Progenitor cell of endocrine pancreas (in vitro differentiated cells): ENCODE measurements at places on chromosomes 3 and 15.

- DNase-seq: no peak
These were observed 41.8 kb upstream of the MYZAP start for GRCh38 chr15:57549935-57550334.

- DNase-seq: no peak
These were observed 222.1 kb downstream of the FOXP1 start for GRCh38 chr3:71361334-71361890.

DNA sequence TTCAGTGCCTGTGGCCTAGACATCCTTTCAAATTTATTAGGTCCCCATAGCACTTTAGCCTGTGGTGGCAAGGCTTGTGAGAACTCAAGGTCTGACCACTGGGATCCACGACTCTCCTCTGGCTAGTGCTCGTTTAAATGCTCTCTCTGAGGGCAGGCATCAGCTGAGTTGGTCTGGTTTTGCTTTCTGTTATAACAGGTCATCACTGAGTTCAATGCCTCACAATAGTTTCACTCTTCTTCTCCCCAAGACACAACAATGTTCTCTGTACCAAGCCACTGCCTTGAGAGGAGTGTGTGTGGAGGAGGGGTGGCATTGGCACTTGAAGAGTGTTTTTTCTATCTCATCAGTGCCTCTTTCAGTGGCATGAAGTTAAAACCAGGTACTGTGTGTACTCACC is 7.6 kb downstream of the OR5K4 start:
- no peak for DNase-seq

DNA sequence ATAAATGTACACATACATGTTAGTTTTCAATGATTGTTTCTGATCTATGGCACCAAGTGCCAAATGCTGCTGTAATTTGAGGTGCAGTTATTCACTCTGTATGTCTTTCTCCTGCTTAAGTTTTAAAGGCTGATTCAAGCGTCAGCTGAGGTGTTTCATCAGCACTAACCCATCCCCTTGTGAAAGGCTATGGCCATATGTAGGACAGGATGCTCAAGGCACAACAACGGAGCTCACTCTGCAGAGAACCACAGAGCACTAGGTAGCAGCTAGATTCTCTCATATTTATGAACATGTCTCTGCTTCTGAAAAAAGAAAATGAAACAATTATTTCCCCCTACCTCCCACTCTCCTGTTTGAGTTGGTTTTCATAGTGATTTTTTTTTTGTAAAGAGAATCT is 340.0 kb upstream of the TMCO5A start:
- DNase-seq: no peak

- DNase-seq: no peak
These were observed 381.3 kb downstream of the TIGIT start for GRCh38 chr3:114675104-114675503.

GRCh38 chr3:103470498-103470897 is 1035.7 kb downstream of the ZPLD1 start:
- no peak for DNase-seq

GRCh38 chr3:18556001-18556408 is 130.9 kb upstream of the SATB1 start:
- no peak for DNase-seq

- DNase-seq: no peak
These were observed 201.3 kb upstream of the LRIG1 start for GRCh38 chr3:66702126-66702525.

DNA sequence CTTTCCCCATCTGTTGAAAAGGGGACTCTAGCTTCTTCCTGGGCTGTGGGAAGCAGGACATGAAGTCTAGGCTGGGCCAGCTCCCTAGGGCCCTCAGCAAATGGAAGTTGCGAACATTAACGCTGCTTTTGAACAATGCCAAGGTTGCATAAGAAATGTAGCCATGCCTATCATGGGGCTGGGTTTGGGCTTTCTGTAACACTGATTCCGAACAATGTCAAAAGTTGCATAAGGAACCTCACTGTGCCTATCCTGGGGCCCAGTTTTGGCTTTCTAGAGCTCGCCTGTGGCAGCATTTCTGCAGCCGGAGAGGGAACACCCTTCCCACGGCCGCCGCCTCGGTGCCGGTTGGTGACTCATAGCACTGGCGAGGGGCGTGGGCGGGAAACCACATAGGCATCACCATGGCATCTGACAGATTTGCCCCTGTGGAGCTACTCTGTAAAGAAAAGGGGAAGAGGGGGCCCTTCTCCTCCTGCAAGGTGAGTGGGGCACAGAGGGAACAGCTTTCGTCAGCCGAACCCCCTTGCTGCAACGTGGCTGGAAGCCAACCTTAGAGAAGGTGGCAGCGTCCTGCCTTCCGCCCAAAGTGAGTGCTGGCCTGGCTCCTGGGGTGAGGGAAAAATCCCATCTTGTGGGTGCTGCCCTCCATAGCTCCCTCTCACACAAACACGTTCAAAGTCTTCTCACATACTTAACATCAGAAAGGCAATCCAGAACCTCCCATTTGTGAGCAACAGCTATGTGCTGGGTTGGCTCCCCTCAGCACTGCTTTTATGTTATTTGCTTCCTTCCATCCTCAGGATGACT is 46.6 kb upstream of the ATP2B2 start:
- no peak for DNase-seq

DNA sequence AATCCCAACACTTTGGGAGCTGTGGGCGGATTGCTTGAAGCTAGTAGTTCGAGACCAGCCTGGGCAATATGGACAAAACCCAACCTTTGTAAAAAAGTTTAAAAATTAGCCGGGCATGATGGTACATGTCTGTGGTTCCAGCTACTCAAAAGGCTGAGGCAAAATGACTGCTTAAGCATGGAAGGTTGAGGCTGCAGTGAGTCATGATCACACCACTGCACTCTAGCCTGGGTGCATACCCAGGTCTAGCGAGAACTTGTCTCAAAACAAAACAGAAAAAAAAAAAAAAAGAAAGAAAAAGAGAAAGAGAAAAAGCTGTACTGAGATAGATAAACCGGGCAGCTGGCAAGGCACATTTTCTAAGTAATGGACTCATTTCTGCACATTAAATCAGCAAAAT is 10.6 kb downstream of the ARPP19 start:
- DNase-seq: no peak

GRCh38 chr15:47439146-47440111 is 277.9 kb upstream of the SEMA6D start:
- DNase-seq: no peak

DNA sequence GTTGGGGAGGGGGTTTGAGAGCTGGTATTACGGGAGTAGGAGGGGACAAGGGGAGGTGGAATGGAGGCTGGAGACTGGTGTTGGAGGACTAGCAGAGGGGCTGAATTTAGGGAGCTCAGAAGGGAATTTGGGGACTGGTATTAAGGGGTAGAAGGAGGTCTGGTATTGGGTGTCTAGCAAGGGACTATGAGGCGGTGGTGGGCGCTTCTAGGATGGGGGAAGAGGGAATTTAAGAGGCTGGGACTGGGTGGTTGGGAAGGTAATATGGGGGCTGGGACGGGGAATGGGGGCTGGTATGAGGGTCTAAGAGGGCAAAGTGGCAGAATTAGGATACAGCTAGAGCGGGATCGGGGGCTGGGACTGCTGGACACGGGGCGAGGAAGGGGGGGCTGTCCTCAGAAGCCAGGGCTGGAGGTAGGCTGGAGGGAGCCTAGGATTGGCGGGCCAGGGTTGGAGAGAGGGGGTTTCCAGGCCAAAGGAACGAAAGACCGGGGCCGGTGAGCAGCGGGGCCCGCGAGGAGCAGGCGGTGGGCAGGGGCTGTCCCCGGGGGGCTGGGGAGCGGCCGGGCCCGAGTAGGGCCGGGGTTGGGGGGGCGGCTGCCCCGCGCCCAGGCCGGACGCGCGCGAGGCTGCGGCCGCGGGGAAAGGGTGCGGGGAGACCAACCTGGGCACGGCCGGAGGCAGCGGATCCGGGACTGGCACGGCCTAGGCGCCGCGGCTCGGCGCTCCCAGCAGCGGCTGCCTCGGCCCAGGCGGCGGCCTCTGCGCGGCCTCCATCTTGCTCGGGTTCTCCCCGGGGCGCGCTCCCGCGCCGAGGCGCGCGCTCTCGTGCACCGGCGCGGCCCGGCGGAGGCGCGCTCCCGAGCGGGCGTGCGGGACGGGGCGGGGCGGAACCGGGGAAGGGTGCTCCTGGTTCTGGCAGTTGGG is at the start of gene LHFPL4:
LHFPL4 (minus strand) TSS at position 802 of the 927 bp plus-strand sequence. CDS start 1,143 bp downstream, outside the sequence.
- no peak for DNase-seq

DNA sequence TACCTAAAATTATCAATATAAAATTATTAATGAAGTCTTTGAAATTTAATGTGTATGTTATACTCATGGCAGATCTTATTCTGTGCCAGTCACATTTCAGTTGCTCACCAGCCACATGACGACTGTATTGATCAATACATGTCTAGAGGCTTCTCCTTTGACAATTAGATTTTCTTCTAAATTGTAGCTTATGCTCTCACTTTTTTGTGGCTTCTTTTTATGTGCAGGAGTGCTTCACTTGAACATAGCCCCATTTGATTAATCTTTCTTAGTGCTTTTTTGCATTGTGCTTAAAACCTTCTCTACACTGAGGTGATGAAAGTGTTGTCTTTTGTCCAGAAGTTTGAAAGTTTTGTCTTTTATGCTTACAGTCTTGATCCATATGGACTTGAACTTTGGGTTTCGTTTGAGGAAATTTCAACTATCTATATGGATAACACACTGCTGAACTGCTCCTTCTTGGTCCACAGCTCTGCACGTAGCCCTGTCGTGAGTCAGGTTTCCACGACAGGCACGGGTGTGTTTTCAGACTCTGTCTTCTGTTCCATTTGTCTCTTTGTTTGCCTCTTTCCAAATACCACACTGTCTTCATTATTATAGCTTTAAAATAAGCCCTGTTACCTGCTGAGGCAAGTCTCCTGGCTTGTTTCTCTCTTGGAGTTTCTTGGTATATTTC is 393.9 kb upstream of the CFAP20DC start:
- DNase-seq: no peak

DNA sequence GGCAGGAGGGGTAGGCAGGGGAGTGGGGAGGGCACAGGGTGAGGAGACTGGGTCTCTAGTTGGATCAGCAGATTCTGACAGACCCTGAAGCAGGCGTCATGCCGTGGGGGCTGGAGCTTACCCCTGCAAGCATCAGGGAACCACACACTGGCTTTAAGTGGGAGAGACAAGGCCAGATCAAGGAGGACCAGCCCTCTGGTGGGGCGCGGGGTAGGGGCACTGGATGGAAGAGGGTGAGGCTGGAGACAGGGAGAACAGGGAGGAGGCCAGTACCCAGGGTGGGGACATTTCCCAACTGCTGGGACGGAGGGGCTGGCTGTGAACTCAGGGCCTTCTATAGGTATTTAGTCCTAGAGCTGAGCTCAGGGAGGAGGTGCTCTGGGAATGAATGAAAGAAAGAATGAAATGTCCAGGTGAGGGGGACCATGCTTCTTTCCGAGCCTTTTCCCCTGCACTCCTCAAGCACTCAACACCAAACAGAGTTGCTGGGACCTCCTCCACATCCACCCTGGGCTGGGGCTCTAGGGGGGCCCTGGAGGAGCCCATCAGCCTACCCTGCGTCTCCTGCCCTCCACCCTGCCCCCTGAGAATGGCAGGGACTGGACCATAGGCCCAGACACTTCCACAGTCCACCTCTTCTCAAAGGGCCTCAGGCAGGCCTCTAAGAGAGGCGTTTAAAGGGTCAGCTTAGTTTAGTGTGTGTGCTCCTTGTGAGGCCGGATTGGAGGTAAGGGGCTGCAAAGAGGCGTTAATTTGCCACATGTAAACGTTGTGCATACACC is 49.0 kb upstream of the FGD5 start:
- DNase-seq: no peak

DNA sequence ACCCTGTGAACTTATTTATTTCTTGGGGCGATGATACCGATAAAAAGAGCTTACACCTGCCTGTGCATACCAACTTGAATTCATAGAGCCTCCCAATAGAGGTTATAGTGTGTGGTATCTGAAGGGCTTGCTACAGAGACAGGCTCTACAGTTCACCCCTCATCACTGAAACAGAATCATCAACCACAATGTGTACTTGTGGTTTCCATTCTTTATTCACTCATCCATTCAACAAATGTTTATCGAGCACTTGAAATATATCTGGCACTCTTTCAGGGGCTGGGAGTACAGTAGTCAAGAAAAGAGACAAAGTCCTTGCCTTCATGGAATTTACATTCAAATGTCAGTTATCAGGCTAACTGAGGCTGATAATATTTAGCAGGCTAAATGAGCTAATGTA is 134.4 kb upstream of the SKOR1 start:
- no peak for DNase-seq

DNA sequence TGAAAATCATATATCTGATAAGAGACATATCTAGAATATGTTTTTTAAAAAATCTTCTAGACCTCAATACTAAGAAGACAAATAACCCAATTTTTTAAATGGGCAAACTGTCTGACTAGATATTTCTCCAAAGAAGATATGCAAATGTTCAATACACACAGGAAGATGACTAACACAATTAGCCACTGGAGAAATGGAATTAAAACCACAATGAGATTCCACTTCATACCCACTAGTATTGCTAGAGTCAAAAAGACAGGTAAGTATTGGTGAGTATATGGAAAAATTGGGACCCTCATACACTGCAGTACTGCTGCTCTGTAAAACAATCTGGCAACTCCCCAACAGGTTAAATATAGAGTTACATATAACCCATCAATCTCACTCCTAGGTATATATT is 33.1 kb upstream of the TOPAZ1 start:
- no peak for DNase-seq

DNA sequence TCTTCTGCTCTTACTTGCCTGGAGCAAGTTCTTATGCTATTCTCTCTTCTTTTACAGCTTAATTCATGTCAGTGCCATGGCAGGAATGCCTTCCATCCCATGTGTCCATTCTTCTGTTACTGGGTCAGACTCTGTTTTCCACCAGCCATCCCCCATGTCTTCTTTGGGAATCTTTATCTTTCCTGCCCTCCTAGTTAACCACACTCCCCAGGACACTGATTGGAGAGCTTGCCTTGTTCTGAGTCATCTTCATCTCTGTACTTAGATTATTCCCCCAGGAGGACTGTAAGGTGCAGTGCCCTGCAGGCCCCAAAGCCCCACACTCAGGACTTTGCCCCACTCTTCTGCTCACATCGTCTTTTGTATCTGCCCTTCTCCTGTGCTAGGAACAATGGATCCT is 3.6 kb downstream of the ABHD17C start:
- no peak for DNase-seq

DNA sequence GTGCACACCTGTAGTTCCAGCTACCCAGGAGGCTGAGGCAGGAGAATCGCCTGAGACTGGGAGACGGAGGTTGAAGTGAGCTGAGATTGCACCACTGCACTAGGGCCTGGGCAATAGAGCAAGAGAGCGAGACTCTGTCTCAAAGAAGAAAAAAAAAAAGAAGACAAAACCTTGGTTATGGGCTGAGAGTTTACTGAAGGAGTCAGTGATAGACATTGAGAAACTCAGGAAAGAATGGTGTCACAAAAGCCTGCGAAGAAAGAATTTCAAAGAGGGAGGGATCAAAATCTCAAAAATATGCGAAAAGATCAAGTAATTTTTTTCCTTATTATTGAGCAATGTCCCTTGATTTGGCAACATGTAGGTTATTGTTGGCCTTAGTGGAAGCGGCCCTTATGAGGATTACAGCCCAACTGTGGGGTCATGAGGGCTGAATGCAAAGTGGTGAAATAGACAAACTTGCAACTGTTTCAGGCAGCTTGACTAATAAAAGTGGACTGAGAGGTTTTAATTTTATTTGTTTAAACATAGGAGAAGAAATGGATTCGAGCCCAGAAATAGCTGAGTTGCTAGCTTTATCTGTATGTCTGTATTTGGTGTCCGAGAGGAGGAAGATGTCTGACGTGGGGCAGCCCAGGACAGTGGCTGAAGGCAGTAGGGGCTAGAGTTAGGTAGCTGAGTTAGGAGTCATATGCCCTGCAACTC is 18.8 kb upstream of the CELF6 start:
- no peak for DNase-seq
